ENCODE measurements at places on chromosomes 13 and 19. TPM values are rescaled to one million over a fixed set of nuclear protein-coding genes. Genes with fewer than 3 reads are reported as not detected.

GRCh38 chr13:52022356-52022755 lies 2.1 kb upstream of the UTP14C start:
- no peak for DNase-seq

The TNFSF13B gene
- total RNA-seq, result 1.1 TPM

DNA sequence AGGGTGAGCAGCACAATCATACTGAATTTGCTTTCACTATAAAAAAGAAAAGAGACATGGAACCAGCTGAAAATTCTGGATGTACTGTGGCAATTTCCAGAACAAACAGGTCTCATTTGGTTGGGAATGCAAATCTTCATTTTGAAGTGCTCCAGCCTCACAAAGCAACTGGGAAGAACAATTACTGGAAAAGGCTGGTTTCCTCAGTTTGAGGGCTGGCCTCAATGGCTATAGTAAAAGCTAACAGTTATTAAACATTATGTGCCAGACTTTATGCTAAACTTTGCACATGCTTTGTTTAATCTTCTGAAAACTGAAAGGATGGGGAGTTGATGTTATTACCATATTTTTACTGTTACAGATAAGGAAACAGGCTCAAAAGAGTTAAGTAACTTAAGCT lies 3.0 kb downstream of the OBI1 start:
- no peak for DNase-seq

- DNase-seq, result no peak
These were observed 15.7 kb downstream of the CCDC124 start for GRCh38 chr19:17948514-17948900.

Measured in H4 (cell line).